Cardiac muscle cell (in vitro differentiated cells and primary cell): ENCODE measurements at places on chromosomes 2 and 18.

- no peak overlapping the region for H3K27ac ChIP-seq
- H3K4me3 ChIP-seq, result no peak overlapping the region
- no peaks in the 10 kb centered on the region for H3K36me3 ChIP-seq
- DNase-seq, result no peak
- H3K4me1 ChIP-seq, result peaks cover 14% of the 10 kb centered on the region
Observed at GRCh38 chr18:54218299-54218698, 6.2 kb downstream of the MBD2 start.

- no peaks in the 10 kb centered on the region for H3K36me3 ChIP-seq
- H3K27me3 ChIP-seq, result no peaks in the 10 kb centered on the region
- H3K4me1 ChIP-seq, result no peaks in the 10 kb centered on the region
Observed at GRCh38 chr2:149819356-149819957, 231.9 kb upstream of the MMADHC start.

DNA sequence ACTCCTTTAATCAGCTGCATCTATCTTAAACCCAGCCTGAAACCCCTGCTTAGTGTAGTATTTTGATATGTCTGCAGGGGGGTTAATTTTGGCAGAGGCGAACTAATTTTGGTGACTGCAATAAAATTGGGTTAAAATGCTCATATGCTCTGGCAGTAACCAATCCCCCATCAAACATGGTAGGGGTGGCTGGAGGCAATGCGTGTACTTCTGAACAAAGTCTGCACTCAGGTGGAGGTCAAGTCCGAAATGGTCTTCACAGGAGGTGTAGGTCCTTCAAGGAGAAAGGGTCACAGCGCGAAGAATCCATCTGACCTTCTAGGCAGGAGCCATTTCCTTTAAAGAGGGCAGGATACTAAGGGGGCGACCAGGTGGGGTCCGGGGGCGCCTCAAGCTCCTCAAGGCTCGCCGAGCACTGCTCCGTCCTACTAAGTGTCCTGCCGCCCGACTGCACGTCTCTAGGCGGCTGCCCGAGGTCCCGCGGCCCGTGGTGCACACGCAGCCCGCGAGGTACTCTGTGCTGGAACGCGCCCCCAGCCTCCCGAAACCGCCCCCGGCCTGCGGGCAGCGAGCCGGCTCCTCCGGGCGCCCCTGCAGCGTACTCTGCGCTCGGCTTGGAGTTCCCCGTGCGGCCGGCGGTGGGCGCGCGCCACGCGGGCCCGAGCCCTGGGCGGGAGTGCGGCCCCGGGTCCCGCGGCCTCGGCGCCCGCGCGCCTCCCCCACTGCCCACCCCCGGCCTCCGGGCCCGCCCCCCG is 1.7 kb upstream of the LDLRAD4 start:
- H3K4me1 ChIP-seq, result peaks cover 16% of the 10 kb centered on the region
- DNase-seq, result peak; percentile 71
- H3K36me3 ChIP-seq, result no peaks in the 10 kb centered on the region
- H3K4me3 ChIP-seq, result peak overlapping the region; percentile 45

- no peaks in the 10 kb centered on the region for H3K27me3 ChIP-seq
- no peaks in the 10 kb centered on the region for H3K36me3 ChIP-seq
- H3K4me3 ChIP-seq, result no peak overlapping the region
- no peaks in the 10 kb centered on the region for H3K4me1 ChIP-seq
- DNase-seq, result no peak
Observed at GRCh38 chr2:176612736-176613135, 343.5 kb downstream of the MTX2 start.

DNA sequence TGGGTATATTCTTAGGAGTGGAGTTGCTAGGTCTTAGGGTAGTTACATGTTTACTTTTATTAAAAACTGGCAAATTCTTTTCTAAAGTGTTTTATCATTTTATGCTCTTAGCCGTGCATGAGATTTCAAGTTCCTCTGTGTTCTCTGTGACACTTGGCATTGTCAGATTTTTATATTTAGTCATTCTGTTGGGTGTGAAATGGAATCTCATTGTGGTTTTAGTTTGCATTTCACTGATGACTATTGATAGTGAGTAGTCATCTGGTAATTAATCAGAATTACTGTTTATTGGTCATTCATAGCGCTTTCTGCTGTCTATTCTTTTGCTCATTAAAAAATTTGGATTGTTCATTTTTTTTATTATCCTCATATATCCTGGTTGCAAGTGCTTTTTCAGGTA is 34.1 kb downstream of the RAB3GAP1 start:
- H3K4me1 ChIP-seq, result no peaks in the 10 kb centered on the region
- no peaks in the 10 kb centered on the region for H3K27me3 ChIP-seq
- DNase-seq, result no peak

DNA sequence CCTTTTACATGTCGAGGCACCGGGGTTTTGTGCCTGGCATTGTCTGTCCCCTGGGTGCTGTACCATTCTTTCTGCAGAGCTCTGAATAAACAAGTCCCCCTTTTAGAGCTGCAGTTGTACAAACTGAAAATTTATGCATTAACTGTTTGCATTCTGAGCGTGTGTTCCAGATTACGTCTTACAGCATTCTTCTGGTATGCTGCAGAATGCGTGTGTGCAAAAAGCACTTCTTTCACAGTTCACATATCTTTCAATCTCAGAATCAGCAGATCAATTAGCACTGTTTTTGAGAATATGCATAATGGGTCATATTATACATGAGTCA is 27.5 kb downstream of the MEIS1 start:
- no peak for DNase-seq
- H3K27ac ChIP-seq, result peak overlapping the region; percentile 79
- peaks cover 88% of the 10 kb centered on the region for H3K4me1 ChIP-seq
- H3K27me3 ChIP-seq, result no peaks in the 10 kb centered on the region

GRCh38 chr2:142038826-142039225 is 92.0 kb downstream of the LRP1B start:
- no peaks in the 10 kb centered on the region for H3K36me3 ChIP-seq
- peaks cover 10% of the 10 kb centered on the region for H3K4me1 ChIP-seq
- no peak overlapping the region for H3K27ac ChIP-seq
- H3K4me3 ChIP-seq, result no peak overlapping the region
- DNase-seq, result no peak
- no peaks in the 10 kb centered on the region for H3K27me3 ChIP-seq

DNA sequence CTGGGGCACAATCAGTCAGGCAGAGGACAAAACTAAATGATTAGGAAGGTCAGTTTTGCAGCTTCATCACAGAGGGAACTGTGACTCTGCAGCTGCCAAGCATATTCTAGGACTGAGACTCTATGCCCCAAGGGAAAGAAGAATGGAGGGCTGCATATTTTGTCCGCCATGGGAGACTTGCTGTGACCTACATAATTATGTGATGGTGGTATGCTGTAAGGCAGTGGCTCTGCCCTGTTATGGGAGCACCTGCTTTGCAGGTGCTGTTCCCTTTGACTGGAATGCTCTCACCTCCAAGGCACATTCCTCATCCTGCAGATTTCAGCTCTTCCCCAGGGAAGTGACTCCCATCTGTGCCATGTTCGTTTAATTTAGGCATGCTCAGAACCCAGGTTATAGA is 261.9 kb upstream of the EPHA4 start:
- H3K4me3 ChIP-seq, result no peak overlapping the region
- no peak overlapping the region for H3K27ac ChIP-seq
- no peaks in the 10 kb centered on the region for H3K27me3 ChIP-seq

GRCh38 chr18:4631239-4631638 is 176.1 kb upstream of the DLGAP1 start:
- H3K4me1 ChIP-seq, result no peaks in the 10 kb centered on the region
- no peaks in the 10 kb centered on the region for H3K27me3 ChIP-seq
- H3K27ac ChIP-seq, result no peak overlapping the region

- no peak overlapping the region for H3K4me3 ChIP-seq
- no peak overlapping the region for H3K27ac ChIP-seq
- DNase-seq, result no peak
Observed at GRCh38 chr2:6828299-6828584, 37.5 kb downstream of the CMPK2 start.

DNA sequence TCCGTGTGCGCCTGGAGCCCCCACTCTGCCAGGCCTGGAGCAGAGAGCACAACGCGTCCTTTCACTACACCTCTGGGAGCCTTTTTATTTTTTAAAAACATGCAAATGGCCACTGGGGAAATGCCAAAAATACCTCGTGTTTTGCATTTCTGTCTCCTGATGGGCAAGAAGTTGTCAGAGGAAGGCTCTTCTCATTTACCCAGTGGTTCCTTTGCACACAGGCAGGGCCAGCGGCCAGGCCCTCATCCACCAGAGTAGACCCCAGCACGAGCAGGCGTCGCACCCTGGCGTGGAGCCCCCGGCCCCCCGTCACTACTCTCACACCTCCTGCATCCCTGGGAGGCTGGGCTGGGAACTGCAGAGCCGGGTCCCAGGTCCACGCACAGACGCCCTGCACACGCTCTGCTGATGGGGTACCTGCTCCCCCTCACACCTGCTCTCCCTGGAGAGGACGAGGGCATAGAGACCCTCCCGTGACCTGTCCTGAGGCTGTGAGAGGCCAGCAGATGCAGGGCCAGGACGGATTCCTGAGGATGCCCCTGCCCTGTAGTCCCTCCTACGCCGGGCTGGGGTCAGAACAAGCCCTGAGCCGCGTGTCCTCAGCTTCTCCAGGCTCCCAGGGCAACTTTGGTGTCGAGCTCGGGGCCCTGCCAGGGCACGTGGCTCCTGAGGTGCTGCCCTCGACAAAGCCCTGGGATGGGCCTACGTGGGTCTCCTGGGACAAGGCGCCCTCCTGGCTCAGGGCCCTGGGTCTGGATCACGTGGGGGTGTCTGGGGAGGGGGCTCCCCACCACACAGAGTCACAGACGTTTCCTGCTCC is 65.0 kb downstream of the NFATC1 start:
- DNase-seq, result no peak
- no peak overlapping the region for H3K4me3 ChIP-seq
- no peaks in the 10 kb centered on the region for H3K27me3 ChIP-seq
- no peak overlapping the region for H3K27ac ChIP-seq
- peaks cover 19% of the 10 kb centered on the region for H3K4me1 ChIP-seq

DNA sequence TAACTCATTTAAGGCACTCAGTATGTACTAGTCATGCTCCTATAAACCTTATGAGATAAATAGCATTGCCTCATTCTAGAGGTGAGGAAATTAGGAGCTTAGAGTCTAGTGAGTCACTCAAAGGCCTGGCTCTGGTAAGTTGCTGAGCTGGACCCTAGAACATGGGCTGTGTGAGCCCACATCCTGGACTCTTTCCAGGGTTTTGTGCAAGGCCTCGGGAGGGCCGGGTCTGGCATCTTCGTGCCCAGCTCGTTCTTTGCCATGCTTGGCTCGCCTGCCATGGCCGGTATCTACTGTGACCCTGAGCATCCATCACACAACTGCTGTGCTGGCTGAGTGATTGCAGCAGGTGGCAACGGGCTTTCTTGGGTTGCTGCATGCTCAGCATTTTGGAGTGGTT is 168.0 kb downstream of the LPIN1 start:
- H3K4me3 ChIP-seq, result no peak overlapping the region
- H3K36me3 ChIP-seq, result no peaks in the 10 kb centered on the region
- no peak overlapping the region for H3K27ac ChIP-seq
- no peaks in the 10 kb centered on the region for H3K4me1 ChIP-seq
- H3K27me3 ChIP-seq, result no peaks in the 10 kb centered on the region
- DNase-seq, result peak; percentile 24

DNA sequence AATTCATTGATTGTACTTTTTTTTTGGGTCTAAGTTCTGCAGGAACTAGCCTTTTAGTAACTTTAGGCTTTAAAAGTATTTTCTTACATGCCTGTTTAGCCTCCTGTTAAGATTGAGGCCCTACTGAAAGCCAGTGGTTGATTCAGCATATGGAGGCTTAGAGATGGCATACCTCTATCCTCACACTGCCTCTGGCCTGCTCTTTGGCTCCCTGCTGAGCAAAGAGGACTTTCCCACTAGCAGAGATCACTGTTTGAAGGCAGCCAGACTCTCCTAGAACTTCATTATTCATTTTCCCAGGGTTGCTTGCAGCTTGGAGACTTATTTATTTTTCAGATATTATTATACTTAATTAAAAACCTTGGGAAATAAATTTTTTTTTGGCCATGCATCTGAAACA is 405.6 kb upstream of the MEX3C start:
- peaks cover 4% of the 10 kb centered on the region for H3K4me1 ChIP-seq
- H3K4me3 ChIP-seq, result no peak overlapping the region
- H3K27ac ChIP-seq, result no peak overlapping the region
- H3K36me3 ChIP-seq, result no peaks in the 10 kb centered on the region
- H3K27me3 ChIP-seq, result peaks cover 77% of the 10 kb centered on the region

DNA sequence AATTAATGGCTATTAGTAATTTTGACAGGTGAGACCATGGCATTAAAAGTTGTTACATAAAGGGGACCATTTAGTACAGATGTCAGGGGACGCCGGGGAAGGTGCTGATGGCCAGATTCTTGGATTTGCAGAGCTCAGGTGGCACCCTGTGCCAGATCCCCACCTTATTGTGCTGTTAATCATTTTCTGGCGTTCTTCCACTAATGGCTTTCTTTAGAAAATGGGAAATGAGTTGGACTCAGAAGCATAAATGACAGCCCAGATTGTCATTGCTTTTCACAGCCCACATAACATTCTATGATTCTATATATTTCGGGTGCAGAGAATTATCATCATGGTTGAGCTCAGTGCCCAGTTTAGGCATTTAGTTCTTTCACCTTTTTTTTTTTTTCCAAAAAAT is 257.2 kb upstream of the TCF4 start:
- no peak for DNase-seq
- H3K27me3 ChIP-seq, result no peaks in the 10 kb centered on the region
- H3K36me3 ChIP-seq, result no peaks in the 10 kb centered on the region
- no peak overlapping the region for H3K4me3 ChIP-seq

- peaks cover 13% of the 10 kb centered on the region for H3K4me1 ChIP-seq
- DNase-seq, result peak; percentile 40
- H3K36me3 ChIP-seq, result no peaks in the 10 kb centered on the region
- no peaks in the 10 kb centered on the region for H3K27me3 ChIP-seq
- H3K27ac ChIP-seq, result no peak overlapping the region
- no peak overlapping the region for H3K4me3 ChIP-seq
Observed at GRCh38 chr18:41905786-41906527, 49.1 kb upstream of the PIK3C3 start.

DNA sequence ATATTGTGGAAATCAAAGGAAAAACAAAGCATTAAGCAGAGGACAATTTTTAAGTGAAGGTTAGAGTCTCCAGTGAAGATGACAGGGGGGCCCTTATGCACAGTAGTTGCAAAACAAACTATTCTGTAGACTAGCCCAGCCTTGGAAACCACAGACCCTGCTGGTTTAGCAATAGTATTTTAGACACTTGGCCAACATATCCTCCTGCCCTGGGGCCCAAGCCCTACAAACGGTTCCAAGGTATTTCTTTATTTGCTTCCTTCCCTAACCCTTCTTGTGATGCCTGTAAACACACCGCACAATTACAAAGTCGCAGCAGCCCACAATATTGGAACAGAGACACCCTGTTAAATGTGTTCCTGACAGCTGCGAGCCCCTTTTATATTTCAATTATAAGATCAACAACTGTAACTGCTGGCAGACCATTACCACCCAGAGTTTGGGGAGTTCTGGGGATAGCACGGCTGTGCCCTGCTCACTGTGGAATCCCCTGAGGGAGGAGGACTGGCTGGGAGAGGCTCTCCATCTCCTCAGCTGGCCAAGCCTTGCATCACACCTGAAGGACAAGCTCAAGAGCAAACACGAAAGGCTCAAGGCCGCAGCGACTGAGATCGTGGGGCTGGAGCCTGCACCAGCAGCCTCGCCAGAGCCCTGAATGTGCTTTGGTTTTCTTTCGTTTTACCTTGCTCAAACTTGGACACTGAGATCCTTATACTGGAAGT is 282.2 kb upstream of the ATP5MC3 start:
- H3K27ac ChIP-seq, result no peak overlapping the region
- no peaks in the 10 kb centered on the region for H3K4me1 ChIP-seq
- DNase-seq, result no peak
- H3K36me3 ChIP-seq, result no peaks in the 10 kb centered on the region
- H3K27me3 ChIP-seq, result no peaks in the 10 kb centered on the region
- no peak overlapping the region for H3K4me3 ChIP-seq
